ENCODE measurements at places on chromosomes 12 and 14.

- no peak for DNase-seq
Measured at GRCh38 chr12:41552588-41552987, 364.5 kb downstream of the PDZRN4 start.

DNA sequence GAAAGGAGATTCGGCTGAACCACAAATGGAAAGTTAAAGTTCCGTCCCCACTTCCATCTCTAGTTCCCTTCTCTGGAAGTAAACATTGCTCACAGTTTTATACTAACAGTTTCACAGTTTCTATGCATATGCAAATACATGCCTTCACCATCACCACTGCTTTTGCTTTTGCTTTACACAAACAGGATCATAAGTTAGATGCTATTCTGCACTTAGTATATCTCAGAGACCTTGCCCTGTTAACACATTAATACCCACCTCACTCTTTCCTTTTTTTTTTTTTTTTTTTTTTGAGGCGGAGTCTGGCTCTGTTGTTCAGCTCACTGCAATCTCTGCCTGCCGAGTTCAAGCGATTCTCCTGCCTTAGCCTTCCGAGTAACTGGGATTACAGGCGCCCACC, 890 bp downstream of the TEP1 start:
- peak; percentile 16 for DNase-seq

DNA sequence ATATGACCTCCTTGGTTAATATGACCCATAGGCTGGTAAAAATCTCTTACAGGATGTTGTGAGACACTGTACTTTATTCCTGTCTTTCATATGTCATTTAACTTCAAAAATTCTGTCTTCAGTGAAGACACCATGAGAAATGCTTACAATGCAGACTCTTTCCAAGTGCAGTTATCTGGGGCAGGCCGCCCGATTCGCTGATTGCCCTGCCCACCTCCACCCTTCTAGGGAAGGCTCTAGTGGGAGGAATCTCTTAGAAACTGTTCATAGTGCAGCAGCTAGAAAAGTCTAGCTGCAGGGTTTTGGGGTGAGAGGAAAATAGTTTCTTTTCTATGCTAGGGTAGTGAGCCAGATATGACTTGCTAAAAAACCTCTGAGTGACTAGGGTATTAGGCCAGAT, 15.0 kb upstream of the CIPC start:
- DNase-seq = no peak

GRCh38 chr14:54381821-54382220, 15.0 kb upstream of the CDKN3 start:
- DNase-seq = no peak

GRCh38 chr14:104967386-104968152, 10.6 kb downstream of the AHNAK2 start:
- peak; percentile 65 for DNase-seq

GRCh38 chr14:34055157-34055950, 104.5 kb upstream of the EGLN3 start:
- DNase-seq = no peak

DNA sequence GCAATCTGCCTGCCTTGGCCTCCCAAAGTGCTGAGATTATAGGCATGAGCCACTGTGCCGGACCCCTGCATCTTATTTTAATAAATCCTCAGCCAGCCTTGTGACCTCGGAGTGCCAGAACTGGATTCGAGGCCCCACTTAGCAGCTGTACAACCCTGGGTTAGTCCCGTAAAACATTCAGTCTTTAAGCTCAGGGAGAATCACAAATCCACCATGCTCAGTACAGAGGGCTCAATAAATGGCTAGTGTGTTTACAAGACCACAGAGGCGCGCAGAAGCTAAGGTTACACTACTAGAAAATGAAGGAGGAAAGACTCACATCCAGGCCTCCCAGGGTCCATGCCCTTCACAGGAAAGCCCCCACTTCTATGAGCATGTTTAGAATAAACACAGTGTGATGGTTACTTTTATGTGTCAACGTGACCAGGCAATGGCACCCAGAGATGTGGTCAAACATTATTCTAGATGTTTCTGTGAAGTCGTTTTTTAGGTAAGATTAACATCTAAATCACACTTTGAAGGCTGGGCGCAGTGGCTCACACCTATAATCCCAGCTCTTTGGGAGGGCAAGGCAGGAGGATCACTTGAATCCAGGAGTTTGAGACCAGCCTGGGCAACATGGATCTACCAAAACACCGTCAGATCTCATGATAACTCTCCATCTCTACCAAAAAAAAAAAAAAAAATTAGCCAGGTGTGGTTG, 55.3 kb downstream of the CLMN start:
- DNase-seq = no peak

- DNase-seq = no peak
Measured at GRCh38 chr14:102215071-102215470, 75.4 kb downstream of the WDR20 start.

DNA sequence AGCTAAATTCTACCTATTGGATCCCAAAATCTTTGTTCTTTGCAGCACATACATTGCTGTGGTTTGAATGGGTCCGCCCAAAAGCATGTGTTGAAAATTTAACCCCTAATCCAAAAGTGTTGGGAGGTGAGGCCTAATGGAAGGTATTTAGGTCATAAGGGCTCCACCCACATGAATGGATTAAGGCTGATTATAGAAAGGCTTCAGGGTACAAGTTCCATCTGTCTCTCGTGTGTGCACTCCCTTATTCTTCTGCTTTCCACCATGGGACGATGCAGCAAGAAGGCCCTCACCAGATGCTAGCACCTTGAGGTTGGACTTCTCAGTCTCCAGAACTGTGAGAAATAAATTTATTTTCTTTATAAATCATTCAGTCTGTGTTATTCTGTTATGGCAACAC, 190.9 kb downstream of the SOX5 start:
- DNase-seq = no peak

DNA sequence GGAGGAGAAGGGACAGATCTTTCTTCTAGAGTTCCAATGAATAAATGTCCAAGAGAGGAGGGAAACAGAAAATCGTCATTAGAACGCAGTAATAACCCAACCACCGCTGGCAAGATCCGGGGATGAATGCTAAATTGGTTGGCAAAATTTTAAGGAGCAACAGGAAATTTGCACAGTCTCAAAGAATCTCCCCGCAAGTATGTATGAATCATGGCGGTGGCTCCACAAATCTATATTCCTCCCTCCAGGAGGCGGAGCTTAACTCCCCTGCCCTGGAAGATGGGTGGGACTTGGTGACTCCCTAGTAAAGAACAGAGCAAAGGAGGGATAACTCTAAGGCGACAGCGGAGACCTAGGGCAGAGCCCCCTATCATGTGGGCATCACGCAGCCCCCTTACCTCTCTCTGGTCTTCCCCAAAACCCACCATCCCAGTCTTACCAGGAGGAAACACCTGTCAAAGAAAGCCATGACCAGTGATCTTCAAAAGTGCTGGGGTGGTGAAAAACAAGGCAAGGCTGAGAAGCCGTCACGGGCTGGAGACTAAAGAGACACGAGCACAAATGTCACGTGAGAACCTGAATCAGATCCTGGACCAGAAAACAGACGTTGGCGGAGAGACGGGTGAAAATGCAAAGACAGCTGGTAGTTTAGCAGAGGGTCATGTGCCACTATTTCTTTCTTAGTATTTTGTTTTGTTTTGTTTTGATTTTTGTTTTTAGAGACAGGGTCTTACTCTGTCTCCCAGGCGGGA, 125.8 kb downstream of the NCOR2 start:
- DNase-seq = no peak

DNA sequence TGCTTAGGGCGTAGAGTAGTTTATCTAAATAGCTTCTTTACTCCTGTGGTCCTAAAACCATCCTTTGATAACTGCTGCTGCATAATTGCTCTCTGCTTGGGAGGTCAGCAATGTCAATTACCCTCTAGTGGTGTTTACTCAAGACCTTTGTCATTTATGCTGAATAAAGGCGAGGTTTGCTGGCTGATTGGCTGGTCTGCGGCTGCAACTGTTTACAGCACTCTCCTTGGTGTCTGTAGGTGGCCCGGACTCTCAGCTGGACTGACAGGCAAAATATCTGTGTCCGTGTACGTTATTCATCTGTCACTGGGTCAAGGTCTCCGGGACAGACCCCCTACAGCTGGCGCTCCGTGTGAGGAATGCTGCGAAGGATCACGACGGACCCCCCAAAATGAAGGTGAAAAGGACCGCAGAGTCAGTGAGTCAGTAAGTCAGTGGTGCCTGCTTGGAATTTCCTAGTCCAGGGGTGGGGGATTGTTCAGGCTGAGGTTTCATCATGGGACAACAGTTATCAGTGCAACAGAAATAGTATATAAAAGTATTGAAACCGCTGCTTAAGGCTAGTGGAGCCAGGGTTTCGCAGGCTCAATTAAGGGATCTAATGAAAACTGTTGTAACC, 253.3 kb upstream of the DIO2 start:
- DNase-seq = peak; percentile 64

GRCh38 chr12:1474041-1474573, 120.3 kb downstream of the FBXL14 start:
- DNase-seq = peak; percentile 27

GRCh38 chr12:78181544-78182162, 351.0 kb downstream of the NAV3 start:
- DNase-seq = peak; percentile 63

DNA sequence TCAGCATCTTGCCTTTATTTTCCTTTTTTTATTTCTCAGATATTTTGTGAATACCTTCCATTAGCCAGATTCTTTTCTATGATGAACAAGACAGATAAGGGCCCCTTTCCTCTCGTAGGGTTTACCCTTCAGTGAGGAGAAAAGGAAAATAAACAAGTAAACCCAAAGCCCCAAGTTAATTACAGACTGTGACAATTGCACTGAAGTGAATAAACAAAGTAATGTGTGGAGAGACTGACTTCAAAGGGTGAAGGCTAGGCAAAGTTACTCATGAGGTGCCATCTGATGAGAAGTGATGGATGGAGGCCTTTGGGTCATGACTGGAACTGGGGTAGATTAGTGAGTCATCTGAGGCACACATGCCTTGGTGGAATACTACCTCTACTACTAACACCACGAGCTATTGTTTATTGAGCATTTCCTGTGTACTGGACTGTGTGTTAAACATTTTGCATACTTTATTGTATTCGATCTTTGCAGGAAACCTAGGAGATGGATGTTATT, 143.4 kb upstream of the PRICKLE1 start:
- DNase-seq = no peak

DNA sequence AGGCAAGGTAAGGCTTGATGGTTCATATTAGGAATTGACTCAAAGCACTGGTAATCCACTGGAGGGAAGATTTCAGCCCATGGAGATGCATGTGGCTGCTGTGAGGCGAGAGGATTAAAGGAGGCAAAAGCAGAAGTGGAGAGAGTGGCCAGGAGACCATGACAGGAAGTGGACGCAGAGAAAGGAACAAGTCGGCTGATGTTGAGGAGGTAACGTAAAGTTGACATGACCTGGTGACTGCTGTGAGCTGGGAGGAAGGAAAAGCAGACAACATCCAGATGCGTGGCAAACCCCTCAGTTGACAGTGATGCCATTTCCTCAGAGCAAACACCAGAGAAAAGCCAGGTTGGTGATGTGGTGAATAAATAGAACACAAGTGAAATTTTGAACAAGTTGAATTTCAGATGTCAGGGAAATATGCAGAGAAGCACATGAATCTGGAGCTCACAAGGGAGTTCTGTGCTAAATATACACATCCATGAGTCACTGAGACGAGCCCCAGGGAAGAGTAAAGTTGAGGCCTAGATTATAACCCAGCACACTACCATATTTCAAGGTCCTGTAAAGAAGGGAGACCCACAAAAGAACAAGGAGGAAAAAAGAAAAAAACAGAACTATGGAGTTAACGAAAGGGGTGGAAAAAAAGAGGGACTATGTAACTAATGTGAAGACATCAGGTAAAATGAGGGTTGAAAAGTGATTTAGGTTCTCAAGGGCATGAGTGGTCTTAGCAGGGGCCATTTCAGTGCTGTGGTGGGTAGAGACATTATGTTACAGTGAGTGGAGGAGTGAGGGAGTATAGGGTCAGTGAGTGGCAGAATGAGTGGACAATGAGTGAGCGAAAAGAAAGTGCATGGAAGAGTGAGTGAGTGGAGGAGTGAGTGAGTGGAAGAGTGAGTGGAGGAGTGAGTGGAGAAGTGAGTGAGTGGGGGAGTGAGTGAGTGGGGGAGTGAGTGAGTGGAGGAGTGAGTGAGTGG, 61.6 kb upstream of the GZMB start:
- no peak for DNase-seq

DNA sequence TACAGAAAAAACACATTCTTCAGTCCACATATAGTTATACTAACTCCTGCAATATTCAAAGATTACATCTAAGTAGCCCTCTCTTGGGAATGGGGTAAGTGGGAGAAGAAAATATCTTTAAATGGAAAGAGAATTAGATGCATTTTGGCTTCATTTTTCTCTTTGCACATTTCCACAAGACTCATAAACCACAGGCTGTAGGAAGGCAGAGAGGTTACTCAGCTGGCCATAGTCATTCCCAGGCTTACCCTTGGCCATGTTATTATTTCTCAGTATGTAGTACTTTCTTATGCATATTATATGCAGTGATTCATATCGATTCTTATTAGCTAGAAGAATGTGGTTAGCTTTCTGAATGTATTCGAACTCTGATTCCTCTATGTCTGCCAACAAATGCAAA, 92.2 kb downstream of the PTPRR start:
- no peak for DNase-seq

- no peak for DNase-seq
Measured at GRCh38 chr12:108357834-108358579, 18.9 kb upstream of the CMKLR1 start.

GRCh38 chr12:78343657-78344056, 513.0 kb downstream of the NAV3 start:
- no peak for DNase-seq

DNA sequence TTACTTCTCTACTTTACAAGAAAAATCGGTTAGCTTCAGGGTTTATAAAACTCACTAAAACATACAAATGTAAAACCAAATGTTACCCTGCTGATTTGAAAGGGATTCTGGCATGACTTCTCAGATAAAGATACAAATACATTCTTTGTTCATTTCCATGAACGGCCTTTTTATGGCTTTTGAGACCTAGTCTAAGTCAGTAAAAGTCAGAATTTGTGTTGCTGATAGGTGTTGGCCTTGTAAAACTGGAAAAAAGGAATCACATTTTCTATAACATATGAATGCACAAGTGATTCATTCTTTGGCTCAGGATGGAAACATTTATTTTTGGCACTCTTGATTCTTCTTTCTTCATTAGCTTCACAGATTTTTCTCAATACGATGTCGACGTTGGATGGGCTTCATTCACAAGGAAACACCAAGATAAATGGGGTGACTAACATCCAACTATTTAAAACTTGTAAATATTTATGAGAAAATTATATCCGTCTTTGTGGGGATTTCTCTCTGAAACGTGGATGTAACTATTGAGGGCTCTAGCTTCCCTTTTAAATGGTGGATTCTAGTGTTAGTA, 27.0 kb upstream of the CPM start:
- DNase-seq = no peak

DNA sequence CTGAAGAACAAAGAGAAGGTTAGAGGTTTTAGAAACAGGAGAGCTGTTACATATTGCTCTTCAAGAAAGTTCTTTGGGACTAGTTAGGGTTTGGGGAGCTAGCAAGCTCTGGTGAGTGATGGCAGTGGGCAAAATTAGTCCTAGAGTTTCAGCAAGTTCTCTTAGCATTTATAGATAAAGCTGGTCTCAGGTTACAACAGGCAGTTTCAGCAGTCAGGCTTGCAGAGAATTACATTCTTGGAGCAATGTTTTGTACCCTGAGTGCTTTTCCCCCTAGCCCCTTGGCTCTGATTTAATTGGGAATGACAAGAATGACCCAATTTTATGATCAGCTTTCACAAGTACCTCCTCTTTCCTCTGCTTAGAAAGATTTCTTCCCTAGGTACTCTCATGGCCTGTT, 21.4 kb upstream of the EID3 start:
- no peak for DNase-seq
